ENCODE measurements at places on chromosomes 5 and 9. TPM values are rescaled to one million over a fixed set of nuclear protein-coding genes. Genes with fewer than 3 reads are reported as not detected.

DNA sequence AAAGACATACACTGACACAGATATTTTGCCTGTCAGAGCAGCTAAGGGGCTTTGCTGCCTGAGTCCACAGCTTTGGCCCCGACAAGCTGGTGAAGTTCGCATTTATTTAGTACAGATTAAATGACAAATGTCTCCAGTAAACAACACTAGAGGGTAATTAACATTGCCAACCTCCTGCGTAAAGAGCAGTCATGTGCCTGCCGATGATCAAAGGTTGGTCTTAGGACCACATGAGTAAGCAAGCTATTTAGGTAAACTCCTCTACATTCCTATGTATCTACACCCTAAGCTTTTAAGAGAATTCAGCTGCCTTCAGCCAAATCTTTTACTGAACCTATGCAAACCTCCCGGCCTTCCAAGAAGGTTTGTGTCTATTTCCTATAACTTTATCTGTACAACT lies 73.0 kb upstream of the PJA2 start:
- H3K4me1 ChIP-seq: peaks cover 2% of the 10 kb centered on the region
- no peaks in the 10 kb centered on the region for H3K27me3 ChIP-seq
- H3K4me3 ChIP-seq: no peak overlapping the region
- H3K27ac ChIP-seq: no peak overlapping the region
- DNase-seq: no peak

DNA sequence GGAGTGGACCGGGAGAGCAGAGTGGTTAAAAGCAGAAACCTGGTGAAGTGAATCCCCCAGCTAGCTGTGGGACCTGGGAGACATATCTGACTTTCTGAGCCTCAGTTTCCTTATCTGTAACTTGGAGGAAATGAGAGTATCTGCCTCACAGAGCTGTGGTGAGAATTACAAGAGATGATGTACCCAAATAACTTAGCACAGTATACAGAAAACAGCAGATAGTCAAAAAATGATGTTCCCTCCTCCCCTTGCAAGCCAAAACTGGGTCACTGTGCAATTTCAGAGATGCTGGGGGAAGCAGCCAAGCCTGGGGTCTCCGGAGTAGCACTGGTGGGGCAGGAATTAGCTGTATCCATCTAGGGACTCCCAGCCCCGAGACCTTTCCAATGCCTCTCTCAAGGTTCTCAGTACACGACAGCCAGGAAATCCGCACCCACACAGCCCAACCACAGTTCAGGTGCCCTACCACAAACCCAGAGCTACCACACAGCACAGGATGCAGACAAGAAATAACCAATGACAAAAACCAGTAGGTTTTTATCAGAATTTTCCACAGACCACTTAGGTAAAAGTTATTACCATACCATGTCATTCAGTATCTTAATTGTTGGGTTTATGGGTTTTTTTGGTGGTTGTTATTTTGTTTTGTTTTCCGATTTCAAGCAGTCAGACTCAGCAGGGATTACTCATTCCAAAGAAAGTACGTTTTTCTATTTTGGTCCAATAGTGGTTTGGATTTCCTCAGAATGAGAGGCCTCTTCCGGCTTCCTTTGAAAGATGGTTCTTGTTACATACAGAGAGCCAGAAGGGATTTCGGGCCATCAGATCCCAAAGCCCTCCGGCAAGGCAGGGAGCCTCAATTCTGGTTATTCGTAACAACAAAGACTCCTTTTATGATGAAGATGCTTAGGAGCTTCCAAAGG lies 4.9 kb upstream of the HRH2 start:
- no peak overlapping the region for H3K4me3 ChIP-seq
- no peak overlapping the region for H3K27ac ChIP-seq
- H3K36me3 ChIP-seq: peaks cover 29% of the 10 kb centered on the region

DNA sequence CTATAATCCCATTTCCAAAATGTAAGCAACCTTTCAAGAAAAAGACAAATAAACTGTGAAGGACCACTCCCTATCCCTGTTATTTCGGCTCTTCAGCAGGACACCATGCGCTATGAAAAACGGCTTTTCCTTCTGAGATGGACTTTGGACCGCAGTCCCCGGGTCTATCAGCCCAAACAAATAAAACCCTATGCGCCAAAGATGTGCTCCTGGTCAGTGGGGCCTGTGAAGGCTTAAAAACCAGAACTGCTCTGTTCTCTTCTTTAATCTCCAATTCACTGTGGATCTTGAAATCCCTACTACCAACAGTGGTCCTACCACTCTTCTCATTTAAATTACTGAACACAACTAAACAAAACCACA lies 33.3 kb downstream of the RAPGEF1 start:
- H3K27ac ChIP-seq: peak overlapping the region; percentile 4
- no peak overlapping the region for H3K4me3 ChIP-seq
- H3K36me3 ChIP-seq: no peaks in the 10 kb centered on the region

DNA sequence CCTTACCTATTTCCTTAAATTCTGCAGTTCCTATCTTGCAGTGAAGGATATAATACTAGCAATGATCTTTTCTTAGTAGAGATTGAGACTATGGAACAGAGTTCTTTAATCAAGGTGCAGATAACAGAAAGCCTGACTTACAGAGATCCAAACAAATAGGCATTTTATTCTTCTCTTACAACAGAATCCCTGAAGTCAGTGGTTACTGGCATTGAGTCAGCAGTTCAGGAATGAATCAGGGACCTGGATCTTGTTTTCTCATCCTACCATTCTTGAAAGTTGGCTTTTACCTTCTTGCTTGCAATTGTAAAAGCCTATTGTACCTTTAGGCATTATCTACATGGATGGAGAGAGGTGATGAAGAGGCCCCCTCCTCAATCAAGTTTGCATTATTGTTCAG lies 47.5 kb upstream of the TLE4 start:
- H3K4me3 ChIP-seq: no peak overlapping the region
- H3K27ac ChIP-seq: no peak overlapping the region
- DNase-seq: no peak
- no peaks in the 10 kb centered on the region for H3K36me3 ChIP-seq
- no peaks in the 10 kb centered on the region for H3K4me1 ChIP-seq
- H3K27me3 ChIP-seq: peaks cover 1% of the 10 kb centered on the region

DNA sequence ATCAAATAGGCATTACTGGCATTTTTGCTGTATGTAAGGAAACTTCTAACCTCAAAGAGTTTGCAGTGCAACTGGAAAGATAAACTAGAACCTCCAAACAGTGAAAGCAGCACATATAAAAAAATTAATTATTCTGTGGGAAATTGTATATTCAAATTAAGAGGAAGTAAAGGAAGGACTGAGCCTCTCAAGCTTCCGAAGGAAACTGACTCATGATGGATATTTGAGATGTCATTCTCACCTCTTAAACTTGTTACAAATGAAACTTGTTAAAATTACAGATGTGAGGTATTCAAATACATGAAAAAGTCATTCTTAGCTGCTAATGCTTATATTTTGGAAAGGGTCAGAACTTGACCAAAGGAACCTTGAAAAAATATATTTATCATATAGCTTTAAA lies 538.7 kb downstream of the PDE4D start:
- H3K27ac ChIP-seq: no peak overlapping the region
- H3K27me3 ChIP-seq: no peaks in the 10 kb centered on the region
- H3K4me1 ChIP-seq: peaks cover 17% of the 10 kb centered on the region
- DNase-seq: no peak
- H3K4me3 ChIP-seq: no peak overlapping the region

DNA sequence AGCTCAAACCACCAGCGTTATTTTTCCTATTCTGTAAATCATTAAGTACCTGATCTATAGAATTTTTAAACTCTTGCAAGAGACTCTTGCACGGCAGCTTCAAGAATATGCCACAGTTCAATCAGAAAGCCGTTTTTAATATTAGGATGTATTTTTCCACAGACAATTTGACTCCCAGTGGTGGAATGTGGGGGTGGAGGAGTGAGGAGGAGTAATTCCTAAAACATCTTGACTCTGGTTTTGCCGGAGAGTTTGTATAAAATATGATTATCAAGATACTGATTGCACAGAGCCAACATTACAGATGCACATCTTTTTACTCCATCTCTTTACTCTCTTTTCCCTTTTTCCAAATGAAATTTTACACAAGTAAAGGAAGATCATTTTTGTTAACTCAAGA lies 288.3 kb downstream of the ENC1 start:
- no peaks in the 10 kb centered on the region for H3K27me3 ChIP-seq
- H3K36me3 ChIP-seq: peaks cover 13% of the 10 kb centered on the region
- H3K4me3 ChIP-seq: no peak overlapping the region
- H3K27ac ChIP-seq: no peak overlapping the region
- H3K4me1 ChIP-seq: peaks cover 20% of the 10 kb centered on the region

DNA sequence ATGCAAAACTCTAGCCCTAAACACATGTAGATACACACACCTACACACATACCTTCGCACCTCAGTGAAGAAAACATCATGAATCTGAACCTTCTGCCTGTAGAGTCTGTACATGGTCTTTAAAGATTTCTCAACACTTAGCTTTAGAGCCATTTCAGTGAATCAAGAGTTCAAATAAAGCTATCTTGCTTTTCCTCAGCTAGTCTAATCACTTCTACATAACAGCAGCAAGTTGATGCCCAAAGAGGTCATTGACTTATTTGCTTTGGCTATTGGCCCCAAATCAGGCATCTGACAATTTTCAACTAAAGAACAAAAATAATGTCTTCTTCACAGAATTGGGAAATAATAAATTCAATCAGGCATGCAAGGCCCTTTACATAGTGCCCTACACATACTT lies 127.9 kb upstream of the SGCD start:
- no peak overlapping the region for H3K27ac ChIP-seq
- no peaks in the 10 kb centered on the region for H3K36me3 ChIP-seq
- H3K4me1 ChIP-seq: no peaks in the 10 kb centered on the region
- no peak for DNase-seq
- H3K4me3 ChIP-seq: no peak overlapping the region

DNA sequence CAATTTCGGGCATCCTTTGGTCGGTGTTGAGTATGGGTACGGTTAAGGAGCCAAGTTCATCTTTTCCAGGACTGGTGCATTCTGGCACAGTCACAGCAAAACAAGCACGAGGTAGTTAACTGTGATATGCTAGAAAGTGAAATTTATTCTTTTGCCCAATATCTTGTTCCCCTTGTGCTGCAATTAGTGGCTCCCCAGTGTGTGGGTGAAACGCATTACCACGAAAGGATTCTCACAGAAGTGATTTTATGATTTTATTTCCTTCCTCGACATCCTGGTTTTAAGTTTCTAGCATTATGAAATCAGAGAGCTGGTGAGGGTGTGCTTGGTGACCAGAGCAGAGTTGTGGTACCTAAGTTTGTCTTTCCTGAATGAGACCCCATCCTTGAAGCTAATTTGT lies 1.5 kb downstream of the FRMPD1 start:
- peaks cover 6% of the 10 kb centered on the region for H3K27me3 ChIP-seq
- DNase-seq: no peak
- H3K4me3 ChIP-seq: peak overlapping the region; percentile 91

DNA sequence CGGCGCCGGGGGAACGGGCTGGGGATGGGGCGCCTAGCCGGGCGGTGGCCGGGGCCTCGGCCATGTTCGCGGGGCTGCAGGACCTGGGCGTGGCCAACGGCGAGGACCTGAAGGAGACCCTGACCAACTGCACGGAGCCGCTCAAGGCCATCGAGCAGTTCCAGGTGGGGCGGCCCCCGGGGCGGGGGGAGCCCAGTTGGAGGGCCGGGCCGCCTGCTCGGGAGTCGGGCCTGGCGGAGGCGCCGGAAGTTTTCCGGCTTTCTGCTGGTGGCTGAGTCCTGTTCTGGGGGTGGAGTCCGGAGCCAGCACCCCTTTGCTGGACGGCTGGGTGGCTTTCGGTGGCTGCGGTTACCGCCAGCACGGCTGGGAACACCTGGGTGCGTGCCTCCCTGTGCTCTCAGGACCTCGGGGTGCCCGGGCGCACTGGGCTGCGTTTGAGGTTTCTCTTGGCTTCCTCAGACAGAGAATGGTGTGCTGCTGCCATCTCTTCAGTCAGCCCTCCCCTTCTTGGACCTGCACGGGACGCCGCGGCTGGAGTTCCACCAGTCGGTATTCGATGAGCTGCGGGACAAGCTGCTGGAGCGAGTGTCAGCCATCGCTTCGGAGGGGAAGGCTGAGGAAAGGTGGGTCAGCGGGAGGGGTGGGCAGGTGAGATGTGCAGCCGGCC lies 454 bp downstream of the NELFB start:
- DNase-seq: no peak
- no peaks in the 10 kb centered on the region for H3K36me3 ChIP-seq
- H3K4me1 ChIP-seq: peaks cover 1% of the 10 kb centered on the region
- H3K27me3 ChIP-seq: peaks cover 2% of the 10 kb centered on the region
- H3K4me3 ChIP-seq: peak overlapping the region; percentile 84

DNA sequence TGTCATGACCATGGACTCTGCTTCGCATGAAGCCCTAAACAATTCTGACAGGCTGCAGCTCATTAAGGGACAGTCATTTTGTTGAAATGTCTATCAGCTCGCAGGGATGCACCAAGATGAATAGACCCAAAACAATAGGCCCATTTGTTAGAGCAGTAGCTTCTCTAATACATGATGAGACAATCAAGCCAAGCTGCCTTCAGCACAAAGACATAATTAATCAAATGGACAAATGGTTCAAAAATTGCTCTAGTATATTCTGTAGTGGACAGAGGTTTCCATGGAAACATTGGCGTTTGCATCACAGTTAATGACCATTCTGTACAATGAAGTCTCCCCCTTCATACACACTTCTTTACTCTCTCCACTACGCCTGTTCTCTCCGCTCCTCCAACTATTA lies 274.6 kb downstream of the ANXA1 start:
- no peak for DNase-seq
- H3K27ac ChIP-seq: no peak overlapping the region
- H3K4me3 ChIP-seq: no peak overlapping the region
- H3K36me3 ChIP-seq: no peaks in the 10 kb centered on the region
- no peaks in the 10 kb centered on the region for H3K27me3 ChIP-seq

DNA sequence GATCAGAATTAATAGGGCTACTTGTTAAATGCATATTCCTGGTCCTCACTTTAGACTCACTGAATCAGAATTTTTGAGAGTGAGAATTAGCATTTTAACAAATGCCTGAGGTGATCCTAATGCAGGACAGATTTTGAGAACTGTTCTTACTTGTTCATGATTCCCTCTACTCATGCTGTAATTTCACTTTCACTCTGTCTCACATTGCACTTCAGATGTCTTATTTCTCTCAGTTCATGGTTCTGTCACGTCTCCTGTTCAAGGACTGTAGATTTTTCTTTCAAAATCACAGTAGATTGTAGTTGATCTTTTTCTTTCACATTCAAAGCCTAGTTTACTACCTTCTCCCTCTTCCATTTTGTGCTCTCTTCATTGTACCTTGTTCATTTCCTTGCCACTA lies 54.3 kb downstream of the ADGRV1 start:
- H3K27me3 ChIP-seq: no peaks in the 10 kb centered on the region
- H3K36me3 ChIP-seq: no peaks in the 10 kb centered on the region
- no peak for DNase-seq
- H3K27ac ChIP-seq: no peak overlapping the region
- H3K4me1 ChIP-seq: no peaks in the 10 kb centered on the region
- no peak overlapping the region for H3K4me3 ChIP-seq

DNA sequence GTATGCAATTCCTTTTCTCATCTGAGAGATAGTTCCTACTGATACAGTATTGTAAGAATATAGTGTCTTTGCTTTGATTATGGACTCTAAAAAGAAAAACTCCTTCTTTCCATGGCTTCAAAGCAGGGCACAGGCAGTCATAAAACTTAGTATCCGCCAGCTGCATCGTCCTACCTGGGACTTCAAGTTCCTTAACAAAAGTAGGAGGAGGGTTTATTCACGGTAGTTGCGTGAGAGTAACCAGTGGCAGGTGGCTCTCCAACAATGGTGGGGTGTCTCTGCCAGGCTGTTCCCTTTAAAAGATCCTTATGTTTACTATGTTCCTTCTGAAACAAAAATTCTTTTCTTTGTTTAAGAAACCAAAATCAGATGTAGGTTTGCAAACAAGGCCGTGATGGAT lies 173.5 kb upstream of the DMAC1 start:
- peaks cover 7% of the 10 kb centered on the region for H3K4me1 ChIP-seq
- no peak overlapping the region for H3K4me3 ChIP-seq

Gene EGFL7
- total RNA-seq: 8.1 TPM

Gene TLR4
- not detected for total RNA-seq

Gene GFPT2
- 11.6 TPM for total RNA-seq

Gene MUSK
- total RNA-seq: not detected

All from glutamatergic neuron (in vitro differentiated cells).